ENCODE measurements at places on chromosomes 1 and 21.
A peak's percentile ranks its signal among the peaks of the same experiment; 100 is the strongest.

DNA sequence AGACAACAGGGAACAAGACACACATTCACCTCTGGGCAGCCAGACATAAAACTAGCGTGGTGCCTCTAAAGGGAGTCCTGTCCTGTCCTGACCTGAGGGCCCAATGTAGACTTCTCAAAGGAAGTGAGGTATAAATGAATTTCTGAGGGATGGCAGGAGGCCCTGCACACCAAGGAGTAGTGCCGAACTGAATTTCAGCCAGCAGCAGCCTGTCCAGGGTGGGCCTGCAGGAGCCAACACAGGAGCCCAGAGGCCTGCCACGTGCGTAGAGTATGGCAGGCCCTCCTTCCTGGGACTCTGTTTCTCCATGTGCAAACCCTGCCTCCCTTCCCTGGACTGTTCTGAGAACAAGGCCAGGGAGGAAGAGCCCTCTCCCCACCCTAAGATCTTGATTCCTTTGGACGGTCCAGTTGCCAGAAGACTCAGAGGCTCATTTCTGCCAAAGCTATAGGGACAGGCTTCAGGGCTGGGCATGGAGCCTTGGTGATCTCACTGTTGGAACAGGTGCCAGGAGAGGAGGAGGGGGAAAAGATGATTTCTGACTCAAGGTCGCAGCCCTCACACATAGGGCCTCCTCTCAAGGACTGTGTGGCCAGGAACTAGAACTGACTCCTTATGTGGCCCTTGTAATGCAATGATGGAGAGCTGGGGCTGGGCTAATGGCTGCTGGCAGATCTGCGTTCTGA is 1.8 kb upstream of the FABP3 start:
- no peak for DNase-seq

GRCh38 chr1:162191396-162192305 is 122.2 kb downstream of the NOS1AP start:
- DNase-seq = no peak

DNA sequence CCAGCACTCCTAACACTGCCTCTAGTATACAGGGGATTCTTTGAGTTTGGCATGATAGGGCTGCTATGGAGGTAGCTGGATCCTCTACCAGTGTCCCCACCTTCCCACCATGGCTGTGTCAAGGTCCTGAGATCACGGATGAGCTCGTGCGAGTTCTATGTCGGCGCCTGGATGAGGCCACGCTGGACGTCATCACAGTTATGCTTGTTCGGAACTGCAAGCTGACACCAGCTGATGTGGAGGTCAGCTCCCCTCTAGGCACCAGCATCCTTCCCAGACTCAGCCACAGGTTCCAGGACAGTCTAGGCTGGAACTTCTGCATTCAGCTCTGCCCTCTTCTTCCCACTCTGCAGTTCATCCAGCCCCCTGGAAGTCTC is 15.2 kb downstream of the HYI start:
- DNase-seq = no peak

DNA sequence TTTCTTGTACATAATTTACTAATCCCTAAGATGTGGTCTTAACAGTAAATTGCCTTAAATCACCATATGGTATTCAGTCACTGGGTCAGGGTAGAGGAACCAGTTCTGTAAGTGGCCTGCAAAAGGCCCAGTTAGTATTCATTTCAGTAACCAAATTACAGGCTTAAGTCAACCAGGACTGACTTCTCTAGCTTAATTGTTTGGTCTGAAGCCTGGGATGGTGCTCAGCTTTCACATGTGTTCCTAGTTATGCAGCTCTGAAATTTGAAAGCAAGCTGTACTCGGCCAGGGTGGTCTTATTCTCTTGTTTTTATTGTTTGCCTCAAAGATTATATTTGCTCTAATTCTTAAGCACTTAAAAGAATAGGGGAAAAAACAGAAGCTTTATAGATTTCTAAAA is 144.6 kb downstream of the MAGI3 start:
- no peak for DNase-seq

DNA sequence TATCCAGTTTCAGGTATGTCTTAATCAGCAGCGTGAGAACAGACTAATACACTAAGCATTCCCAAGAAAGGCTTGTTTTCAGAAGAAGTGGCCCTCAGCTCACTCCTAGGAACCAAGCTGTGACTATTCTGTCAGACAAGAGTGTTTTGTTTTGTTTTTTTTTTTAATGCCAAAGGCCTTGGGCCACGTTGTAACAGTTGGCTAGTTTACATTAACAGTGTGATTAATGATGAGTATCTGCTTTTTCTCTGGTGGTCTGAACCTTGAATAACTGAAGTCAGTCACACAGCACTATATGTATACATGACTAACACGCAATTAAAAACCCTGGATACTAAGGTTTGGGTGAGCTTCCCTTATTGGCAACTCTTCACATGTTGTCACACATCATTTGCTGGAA is 21.9 kb downstream of the DPYD start:
- DNase-seq = no peak

GRCh38 chr1:18811733-18812452 is 47.6 kb downstream of the TAS1R2 start:
- DNase-seq = no peak

DNA sequence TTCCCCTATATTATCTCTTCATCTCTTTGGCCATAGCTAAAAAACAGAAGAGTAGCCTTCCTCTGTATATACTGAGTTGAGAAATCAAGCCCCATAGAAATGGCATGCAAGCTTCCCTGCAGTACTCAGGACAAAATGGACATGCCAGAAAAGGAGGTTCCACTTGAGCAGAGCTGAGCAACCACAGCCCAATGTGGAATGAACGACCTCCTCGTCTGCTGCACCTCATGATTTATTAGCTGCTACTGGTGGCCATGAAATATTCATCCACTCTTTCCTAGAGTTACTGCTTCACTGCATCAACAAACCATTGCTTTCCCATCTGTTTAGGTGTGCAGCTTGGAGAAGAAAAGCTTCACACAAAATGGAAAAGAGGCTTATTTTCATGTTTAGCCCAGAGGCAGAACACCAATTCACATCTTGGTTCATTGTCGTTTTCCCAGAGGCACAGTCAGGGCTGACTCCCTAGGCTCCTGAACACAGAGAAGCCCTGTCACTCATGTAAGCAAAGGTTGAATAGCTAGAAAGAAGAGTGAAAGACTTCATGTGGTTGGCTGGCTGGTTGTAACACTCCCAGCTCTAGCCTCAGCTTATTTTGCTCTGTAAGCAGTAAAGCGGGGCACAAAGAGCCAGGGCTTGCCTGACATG is 148.0 kb downstream of the TSEN15 start:
- DNase-seq = no peak

- DNase-seq = no peak
Measured at GRCh38 chr1:145942871-145943270, 14.9 kb downstream of the LIX1L start.

- DNase-seq = no peak
Measured at GRCh38 chr1:24899581-24900485, 30.2 kb downstream of the RUNX3 start.

DNA sequence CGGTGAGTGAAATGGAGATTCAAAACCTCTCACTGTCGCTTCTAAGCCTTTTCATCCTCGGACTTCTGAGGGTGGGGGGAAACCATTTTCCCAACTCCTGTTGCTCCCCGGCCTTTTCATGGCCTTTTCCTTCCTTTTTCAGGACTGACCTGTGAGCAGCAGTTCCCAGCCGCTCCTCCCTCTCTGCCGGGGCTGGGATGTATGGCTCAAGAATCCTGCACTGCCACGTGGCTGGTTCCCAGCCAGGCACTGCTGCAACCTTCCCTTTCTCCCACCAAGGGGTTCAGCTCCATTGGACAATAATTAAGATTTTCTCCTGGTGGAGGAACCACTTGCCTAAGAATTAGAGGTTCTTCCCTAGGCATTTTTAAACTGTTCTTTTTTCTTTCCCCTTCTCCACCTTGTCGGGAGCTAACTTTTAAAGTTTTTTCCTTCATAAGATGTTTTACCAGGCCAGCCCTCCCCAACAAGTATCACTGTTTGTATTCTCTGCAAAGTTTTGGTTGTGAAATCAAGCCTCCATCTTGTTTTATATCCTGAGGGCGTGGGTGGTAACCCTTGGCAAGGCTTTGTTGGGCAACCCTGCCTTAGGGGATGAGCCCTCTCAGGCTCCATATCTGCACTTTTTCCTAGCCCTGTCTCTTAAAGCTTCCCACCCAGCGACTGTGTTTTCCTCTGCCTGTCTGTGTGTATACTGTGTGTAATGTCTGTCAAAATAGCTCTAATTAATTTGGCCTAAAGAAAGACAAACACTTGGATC is 1166.6 kb upstream of the ADGRL2 start:
- no peak for DNase-seq

DNA sequence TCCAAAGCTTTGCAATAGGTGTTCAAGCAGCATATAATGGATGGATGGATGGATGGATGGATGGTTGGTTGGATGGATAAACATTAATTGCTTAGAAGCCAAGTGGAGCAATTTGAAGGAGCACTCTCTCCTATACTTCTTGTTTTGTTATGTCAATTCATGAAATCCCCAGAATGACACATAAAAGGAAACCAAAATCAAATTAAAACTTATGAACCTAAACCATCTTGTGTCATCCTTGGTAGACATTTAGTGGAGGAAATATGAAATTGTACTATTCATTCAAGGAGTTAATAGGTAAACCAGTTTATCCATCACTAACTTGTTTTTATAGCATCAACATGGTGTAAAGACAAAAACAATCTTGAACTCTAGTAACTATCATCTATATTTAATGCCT is 122.5 kb downstream of the NR5A2 start:
- DNase-seq = no peak

GRCh38 chr1:225413708-225414375 is 14.0 kb downstream of the LBR start:
- no peak for DNase-seq

GRCh38 chr1:173549813-173550212 is 53.1 kb downstream of the SLC9C2 start:
- DNase-seq = no peak

- DNase-seq = peak; percentile 17
Measured at GRCh38 chr1:43836267-43836951, 97.2 kb upstream of the ARTN start.

DNA sequence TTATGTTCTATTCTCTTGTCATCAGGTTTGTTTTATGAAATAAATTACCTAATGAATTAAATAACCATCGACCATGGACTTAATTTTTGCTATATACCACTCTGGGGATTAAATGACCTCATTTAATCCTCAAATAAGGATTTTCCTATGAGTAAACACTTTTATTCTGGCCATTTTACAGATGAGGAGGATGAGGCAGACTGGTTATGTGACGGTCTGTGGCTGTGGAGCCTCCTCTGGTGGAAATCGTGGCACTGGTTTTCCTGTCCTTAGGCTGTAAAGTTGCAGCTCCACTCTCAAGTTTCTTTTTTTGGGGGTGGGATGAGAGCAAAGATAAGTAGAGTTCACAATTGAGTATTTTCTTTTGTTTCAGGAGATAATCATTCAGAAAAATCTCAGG is 105.2 kb downstream of the XCL2 start:
- no peak for DNase-seq

- DNase-seq = no peak
Measured at GRCh38 chr1:53811414-53811851, 26.7 kb downstream of the NDC1 start.

DNA sequence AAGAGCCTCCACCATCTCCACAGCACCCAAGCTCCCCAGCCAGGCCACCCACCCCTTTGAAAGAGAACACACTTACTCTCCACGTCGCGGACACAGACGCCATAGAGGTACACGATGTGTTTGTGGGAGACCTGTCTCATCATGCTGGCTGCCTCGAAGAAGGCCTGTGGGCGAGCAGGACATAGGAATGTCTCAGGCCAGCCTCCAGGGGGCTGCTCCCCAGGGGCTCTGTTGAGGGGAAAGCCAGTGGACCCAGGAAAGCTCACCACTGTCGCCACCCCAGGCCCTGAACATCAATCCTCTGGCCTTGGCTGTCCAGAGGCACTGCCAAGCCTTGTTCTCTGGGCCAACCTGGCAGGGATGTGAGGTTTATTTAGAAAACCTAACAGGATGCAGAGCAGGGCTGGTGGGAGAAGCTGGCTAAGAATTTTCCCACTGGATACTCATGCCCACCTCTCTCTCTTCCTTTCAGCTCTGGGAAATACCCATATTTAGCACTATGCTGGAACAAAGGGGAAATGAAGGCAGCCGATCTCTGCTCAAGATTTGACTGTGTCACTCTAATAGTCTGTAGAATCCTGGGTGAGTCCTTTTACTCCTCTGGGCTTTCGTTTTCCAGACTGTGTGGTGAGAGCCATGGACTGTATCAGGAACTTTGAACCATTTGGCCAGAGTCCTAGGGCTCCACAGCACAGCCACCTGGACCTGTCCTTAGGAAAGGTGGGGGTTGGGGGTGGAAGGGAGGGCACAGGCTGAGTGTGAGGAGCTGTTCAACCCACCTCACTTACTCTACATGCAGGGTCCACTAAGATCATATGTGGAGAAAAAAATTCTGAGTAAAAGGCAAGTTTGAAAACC is 101.9 kb downstream of the RAVER2 start:
- DNase-seq = no peak
